GF-D8 (cell line): ENCODE measurements at places on chromosomes 4 and X.
A peak's percentile ranks its signal among the peaks of the same experiment; 100 is the strongest.

GRCh38 chr4:80026100-80026499 is 46.9 kb downstream of the ANTXR2 start:
- DNase-seq, result no peak

DNA sequence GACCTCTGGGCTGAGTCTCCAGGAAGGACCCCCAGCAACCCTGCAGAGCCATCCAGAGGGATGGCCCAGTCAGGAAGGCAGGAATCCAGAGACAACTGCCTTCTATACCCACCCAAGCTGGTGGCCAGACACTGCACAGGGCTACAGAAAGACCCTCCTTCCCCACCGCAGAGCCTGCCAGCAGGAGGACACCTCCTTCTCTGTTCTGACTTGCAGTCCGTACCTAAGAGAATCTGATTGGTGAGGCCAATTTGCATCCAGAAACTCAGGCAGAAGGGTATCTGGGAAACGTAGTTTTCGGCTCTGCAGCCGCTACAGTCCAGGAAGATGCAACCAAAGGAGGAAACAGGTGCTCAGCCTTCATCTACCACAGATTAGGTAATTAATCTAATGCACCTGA is 155.4 kb upstream of the FRG1 start:
- no peak for DNase-seq

- DNase-seq, result no peak
Observed at GRCh38 chr4:38861791-38862190, 5.2 kb upstream of the TLR6 start.

- no peak for DNase-seq
Observed at GRCh38 chr4:84920617-84921016, 45.9 kb downstream of the WDFY3 start.

- no peak for DNase-seq
Observed at GRCh38 chr4:41611881-41612871, 74.2 kb downstream of the LIMCH1 start.

GRCh38 chr4:94221916-94222315 is 14.3 kb downstream of the SMARCAD1 start:
- DNase-seq, result no peak

- no peak for DNase-seq
Observed at GRCh38 chrX:16586377-16587112, 63.4 kb upstream of the S100G start.

- DNase-seq, result no peak
Observed at GRCh38 chrX:118423558-118423957, 72.1 kb upstream of the DOCK11 start.

DNA sequence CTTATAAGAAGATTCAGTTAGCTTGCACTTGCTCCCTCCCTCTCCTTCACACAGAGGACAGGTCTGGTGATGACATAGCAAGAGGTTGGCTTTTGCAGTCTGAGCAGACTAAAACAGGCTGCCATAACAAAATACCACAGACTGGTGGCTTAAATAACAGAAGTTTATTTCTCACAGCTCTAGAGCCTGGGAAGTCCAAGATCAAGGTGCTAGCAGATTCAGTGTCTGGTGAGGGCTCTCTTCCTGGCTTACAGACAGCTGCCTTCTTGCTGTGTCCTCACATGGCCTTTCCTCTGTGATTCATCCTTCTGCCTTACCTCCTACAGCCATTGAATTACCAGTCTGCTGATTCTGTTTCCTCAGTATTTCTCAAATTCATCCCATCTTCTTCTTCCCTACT is 13.1 kb downstream of the RP2 start:
- DNase-seq, result no peak

- DNase-seq, result no peak
Observed at GRCh38 chr4:182530451-182530850, 287.2 kb downstream of the TENM3 start.

- no peak for DNase-seq
Observed at GRCh38 chr4:155353923-155354540, 22.7 kb downstream of the MAP9 start.

- DNase-seq, result no peak
Observed at GRCh38 chr4:105470766-105471165, 3.1 kb downstream of the PPA2 start.

DNA sequence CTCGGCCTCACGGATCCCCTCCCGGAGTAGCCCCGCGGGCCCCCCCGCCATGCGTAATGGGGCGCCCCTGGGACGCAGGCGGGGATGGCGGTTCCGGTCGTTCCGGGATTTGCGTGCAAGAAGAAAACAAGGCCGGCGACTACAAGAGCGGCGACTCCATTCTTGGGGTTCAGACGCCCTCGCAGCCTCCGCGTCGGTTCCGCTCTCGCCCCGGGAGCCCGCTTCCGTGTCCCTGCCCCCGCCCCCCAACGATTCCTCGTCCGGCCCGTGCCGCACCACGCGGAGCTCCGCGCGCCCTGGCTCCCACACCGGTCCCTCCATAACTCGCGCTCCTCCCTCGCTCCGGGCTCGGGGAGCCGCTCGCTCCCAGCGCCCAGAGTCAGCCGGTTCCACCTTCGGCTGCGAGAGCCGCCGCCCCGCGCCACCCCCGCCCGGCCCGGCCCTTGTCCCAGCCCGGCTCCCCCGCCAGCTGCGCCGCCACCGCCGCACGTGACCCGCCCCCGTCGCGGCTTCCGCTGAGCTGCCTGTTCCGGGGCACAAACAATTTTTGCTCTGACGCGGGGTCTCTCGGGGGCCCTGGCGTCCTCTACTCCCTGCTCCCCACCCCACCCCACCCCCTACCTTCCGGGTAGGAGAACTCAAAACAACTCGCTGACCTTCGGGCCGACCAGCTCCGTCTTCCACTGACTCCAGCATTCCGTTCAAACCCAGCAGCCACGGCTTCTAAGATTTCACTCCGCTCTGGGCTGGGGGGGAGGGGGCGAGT is 78.8 kb upstream of the BCOR start:
- DNase-seq, result no peak

- DNase-seq, result no peak
Observed at GRCh38 chr4:130233377-130234047, 1137.6 kb downstream of the C4orf33 start.

- peak; percentile 30 for DNase-seq
Observed at GRCh38 chrX:40380655-40381488, 199.9 kb upstream of the ATP6AP2 start.

DNA sequence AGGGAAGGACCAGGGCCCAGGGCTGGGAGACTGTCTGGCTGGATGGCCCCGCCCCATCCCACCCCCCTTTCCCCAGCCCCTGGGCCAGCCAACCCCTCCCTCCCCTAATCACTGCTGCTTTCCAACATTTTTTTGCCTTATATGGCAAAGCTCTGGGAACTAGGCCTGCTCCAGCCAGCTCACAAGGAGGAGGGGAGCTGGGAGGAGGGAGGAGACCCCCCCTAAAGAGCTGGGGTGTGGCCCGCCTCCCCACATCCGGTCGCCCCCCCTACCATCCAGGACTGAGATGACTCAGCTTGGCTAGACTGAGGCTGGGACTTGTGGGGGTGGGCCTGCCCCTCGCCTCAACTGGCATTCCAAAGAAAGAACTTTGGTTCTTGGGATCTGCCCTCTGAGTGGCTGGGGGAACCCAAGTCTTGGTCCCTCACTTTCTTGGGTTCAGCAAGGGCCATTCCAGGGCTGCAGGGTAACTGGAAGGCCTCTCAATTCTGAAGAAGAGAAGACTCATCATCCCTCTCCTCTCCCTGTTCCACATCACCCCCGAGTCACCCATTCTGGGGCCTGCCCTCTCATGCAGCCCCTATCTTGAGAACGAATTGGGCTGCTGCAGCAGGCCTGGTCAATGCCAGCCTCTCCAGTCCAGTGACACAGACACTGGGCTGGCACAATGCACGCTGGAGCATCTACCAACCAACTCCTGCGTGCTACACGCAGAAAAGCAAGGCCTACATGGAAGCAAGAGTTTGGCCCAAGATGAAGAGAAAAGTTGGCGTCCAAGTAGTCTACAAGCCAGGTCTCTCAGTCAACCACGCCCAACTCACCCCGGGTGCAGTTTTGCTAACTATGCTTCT is 4.8 kb downstream of the FLNA start:
- DNase-seq, result peak; percentile 52

GRCh38 chrX:23770142-23770541 is 12.8 kb upstream of the SAT1 start:
- no peak for DNase-seq

GRCh38 chr4:93317057-93317456 is 511.5 kb upstream of the ATOH1 start:
- DNase-seq, result no peak

DNA sequence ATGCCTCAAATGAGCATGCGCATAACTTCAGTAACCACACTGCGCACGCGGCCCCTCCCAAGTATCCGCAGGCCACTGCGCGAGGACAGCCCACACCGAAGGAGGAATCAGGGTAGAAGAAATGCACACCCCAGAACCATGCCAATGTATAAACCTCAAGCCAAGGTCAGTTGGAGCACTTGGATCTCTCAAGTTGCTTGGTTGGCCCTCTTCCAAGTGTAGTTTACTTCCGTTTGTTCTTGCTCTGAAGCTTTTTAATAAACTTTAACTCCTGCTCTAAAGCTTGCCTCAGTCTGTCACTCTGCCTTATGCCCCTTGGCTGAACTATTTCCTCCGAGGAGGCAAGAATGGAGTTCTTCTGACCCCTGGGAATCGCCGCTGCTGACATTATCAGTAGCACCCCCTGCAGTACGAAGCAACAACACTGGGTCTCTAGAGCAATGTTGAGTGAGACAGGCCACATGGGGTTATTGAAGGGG is 22.0 kb upstream of the SPINK2 start:
- DNase-seq, result no peak

DNA sequence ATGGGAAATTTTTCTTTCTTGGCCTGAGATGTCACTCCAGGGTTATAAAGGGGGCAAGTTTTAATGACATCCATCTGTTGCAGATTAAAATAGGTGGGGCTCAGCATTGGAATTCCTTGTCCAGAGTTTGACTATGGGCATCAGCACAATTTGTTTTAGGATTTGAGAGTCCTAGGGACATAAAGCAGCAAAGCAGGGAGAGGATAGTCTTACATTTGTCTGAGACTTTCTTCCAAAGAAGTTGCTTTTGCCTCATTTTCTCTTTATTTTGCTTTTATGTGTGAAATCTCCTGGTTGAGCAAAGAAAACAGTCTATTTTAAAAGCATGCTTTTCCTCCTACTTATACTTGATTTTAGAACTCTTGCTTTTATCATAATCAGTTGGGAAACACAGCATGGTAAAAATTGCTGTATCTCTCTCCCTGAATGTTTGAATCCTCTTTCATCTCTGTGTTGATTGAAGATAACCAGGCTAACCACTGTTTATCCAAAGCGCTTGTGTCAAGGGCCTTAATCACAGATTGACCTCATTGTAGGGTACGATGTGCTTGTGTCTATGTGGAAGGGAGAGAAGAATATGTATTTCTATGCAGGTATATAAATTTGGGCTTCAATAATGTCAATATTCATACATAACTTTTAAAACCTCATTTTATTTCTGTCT is 121.5 kb downstream of the ANK2 start:
- DNase-seq, result no peak

GRCh38 chrX:137998619-137999018 is 432.7 kb downstream of the ZIC3 start:
- no peak for DNase-seq

GRCh38 chr4:77076889-77077635 is 1.3 kb upstream of the CCNI start:
- no peak for DNase-seq

- DNase-seq, result no peak
Observed at GRCh38 chr4:151678048-151678872, 82.5 kb downstream of the GATB start.

GRCh38 chrX:10126834-10127233 is 29.9 kb upstream of the CLCN4 start:
- DNase-seq, result no peak

- no peak for DNase-seq
Observed at GRCh38 chrX:106286053-106286650, 118.0 kb downstream of the PWWP3B start.

GRCh38 chrX:97397371-97397770 is 513.7 kb downstream of the RPA4 start:
- no peak for DNase-seq

DNA sequence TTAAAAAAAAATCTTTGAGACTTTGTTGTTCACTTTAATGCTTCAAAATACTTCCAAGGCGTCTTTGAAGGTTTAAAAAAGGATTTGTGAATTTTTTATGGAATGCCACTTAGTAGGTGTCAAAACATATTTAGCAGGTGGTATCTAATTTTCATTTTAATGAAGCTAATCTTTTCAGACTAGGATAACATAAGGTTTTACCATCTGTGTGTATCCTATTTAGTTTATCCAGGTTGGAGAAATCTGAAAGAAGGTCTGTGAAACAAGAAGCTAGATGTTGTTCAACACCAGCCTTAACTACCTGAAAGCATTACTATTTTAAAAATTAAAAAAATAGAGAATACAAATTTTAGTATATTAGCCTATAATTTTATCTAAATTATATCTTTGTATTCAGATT is 193.4 kb downstream of the GRID2 start:
- DNase-seq, result no peak

GRCh38 chr4:144611850-144612249 is 34.1 kb upstream of the HHIP start:
- DNase-seq, result no peak

DNA sequence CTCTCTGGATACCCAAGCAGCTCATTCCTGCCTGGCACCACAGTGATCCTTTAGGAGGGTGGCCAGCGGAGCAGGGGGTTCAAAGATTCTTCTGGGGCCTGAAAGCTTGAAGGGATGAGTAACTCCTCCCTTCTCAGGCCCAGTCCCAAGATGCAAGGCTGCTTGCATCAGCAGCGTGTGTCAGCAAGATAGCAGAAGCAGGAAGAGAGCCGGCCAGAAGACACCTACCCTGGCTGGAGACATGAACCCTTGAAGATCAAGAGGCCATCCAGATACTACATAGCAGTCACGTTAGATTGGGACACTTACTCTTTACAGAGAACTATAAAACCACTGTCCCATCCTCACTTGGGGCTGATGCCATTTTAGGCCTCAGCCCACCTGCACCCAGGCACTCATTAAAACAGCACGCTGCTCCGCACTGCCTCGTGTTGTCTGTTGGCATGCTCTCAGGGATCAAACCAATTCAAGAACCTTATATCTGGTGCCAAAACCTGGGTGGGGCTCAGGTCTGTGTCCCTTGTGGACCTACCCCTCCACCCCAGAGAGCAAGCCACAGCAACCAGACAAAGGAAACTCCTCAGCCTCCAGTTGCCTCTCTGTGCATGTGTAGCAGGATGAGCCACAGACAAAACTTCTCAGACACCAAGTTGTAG is 6.5 kb downstream of the UGT2B17 start:
- no peak for DNase-seq

DNA sequence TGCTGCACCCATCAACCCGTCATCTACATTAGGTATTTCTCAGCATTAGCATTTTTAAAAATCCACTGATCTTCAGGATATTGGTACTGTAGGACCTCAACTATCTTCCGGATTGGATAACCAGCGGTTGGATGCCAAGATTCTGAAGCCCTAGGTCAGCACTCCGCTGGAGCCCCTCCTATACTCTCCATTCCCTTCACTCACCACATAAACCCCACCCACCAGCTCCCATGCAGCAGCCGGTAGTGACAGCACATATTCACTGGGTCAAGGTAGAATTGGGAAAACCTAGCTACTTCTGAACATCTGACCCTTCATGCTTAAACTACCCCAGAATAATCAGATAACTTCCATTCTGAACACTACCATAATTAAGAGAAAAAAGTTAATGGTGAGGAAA is 134.9 kb downstream of the CORIN start:
- no peak for DNase-seq

- DNase-seq, result no peak
Observed at GRCh38 chrX:118720058-118720707, 7.2 kb upstream of the IL13RA1 start.
